Non-pigmented ciliary epithelial cell (primary cell): ENCODE measurements at places on chromosomes 1 and 21.

GRCh38 chr1:187037973-187038553 lies 209.3 kb downstream of the PLA2G4A start:
- no peak for DNase-seq

- DNase-seq: no peak
These were observed 98.6 kb downstream of the NAV1 start for GRCh38 chr1:201637282-201638079.

- DNase-seq: no peak
These were observed at the start of gene TTC39A for GRCh38 chr1:51330331-51331201. Gene TTC39A (minus strand): TSS chr1:51330562. CDS start chr1:51330477, 85 bp downstream.

GRCh38 chr1:209627027-209627731 lies 25.0 kb downstream of the LAMB3 start:
- no peak for DNase-seq

DNA sequence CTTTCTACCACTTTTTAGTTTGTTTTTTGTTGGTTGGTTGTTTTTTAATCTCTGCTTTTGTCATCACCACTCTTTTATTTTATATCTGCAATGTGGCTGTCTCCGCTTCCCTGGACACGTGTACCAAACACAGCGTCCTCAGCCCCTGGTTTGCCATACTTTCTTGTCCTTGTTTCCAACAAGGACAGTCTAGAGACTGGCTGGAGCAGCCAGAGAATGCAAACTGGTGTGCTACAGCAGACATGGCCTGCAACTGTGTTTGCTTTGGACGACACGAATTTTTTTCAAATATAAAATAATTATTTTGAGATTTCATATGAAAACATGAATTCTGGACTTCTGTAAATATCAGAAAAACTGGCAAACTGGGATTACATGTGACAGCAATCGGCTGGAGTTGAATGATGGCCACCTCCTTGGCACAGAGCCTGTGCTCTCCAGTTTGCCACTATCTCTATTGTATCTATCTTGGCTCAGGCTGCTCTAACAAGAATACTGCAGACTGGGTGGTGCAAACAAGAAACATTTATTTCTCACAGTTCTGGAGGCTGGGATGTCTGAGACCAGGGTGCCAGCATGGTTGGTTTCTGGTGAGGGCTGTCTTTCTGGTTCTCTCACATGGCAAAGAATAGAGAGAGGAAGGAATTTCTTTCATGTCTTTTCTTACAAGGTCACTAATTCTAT lies 34.6 kb upstream of the POU2F1 start:
- no peak for DNase-seq

GRCh38 chr1:7989762-7990428 lies 28.4 kb downstream of the PARK7 start:
- DNase-seq: no peak

- DNase-seq: no peak
These were observed 77.0 kb downstream of the MORN1 start for GRCh38 chr1:2314273-2314802.

GRCh38 chr1:209721323-209721722 lies 16.7 kb downstream of the HSD11B1 start:
- no peak for DNase-seq

GRCh38 chr1:171245458-171246064 lies 2.7 kb upstream of the FMO1 start:
- no peak for DNase-seq

GRCh38 chr1:97834899-97835298 lies 85.9 kb downstream of the DPYD start:
- DNase-seq: no peak
